ENCODE measurements at places on chromosomes 3 and 15.

DNA sequence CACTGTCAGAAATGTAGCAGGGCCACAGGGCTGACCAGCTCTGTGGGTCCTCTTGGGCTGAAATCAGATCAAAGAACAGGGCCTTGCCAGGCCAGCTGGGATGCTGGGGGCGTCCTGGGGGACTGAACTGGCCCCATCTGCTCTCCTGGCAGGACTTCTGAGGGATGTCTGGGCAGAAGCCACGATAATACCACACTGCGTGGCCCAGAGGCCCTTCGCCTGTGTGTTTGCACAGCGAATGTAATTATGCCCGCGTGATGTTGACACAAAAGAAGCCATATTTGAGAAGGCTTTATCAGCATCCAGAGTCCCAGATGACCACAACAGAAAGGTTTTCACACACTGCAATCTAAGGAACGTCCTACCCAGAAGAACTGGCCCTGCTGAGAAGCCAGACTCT, 174.0 kb downstream of the RAB11A start:
- no peak for DNase-seq

DNA sequence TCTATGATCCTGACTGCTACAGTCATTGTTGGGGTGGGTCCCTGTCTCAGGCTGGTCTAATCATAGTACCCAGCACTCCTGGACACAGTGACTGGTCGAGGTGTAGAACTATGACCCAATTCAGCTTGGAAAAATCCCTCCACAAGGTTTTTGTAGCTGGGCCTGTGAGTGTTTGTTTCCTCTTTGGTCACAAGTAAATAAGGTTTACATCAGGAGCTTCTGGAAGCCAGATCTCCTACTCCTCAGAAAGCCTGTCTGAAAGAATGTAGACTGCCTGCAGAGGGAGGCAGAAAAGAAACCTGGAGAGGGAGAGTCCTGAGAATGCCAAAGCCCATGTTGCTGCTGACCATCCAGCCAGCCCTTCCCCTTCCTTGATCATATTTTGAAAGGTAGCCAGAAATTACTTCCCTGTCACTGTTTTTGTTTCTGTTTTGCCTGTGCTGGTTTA, 123.2 kb downstream of the RAP2B start:
- DNase-seq, result no peak

GRCh38 chr3:145219355-145220235, 941.4 kb downstream of the PLOD2 start:
- DNase-seq, result no peak

DNA sequence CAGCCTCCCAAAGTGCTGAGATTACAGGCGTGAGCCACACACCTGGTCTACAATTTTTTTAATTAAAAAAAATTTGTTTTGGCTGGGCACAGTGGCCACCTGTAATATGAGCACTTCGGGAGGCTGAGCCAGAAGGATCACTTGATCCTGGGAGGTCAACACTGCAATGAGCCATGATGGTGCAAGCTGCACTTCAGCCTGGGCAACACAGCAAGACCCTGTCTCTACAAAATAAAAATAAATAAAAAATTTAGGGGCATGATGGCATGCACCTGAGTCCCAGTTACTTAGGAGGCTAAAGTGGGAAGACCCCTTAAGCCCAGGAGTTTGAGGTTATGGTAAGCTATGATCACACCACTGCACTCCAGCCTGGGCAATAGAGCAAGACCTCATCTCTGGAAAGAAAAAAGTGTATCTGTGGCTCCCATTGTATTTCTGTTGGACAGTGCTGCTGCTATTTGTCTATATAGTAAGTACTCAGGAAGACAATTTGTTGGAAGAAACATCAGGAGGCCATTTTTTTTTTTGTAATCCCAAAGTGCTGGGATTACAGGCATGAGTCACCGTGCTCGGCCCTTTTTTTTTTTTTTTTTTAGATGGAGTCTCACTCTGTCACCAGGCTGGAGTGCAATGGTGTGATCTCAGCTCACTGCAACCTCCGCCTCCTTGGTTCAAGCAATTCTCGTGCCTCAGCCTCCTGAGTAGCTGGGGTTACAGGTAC, 27.5 kb upstream of the SH3BP5 start:
- DNase-seq, result no peak

Data from cortex of kidney (tissue), 1 donor.